ENCODE measurements at places on chromosomes 3 and 15.

DNA sequence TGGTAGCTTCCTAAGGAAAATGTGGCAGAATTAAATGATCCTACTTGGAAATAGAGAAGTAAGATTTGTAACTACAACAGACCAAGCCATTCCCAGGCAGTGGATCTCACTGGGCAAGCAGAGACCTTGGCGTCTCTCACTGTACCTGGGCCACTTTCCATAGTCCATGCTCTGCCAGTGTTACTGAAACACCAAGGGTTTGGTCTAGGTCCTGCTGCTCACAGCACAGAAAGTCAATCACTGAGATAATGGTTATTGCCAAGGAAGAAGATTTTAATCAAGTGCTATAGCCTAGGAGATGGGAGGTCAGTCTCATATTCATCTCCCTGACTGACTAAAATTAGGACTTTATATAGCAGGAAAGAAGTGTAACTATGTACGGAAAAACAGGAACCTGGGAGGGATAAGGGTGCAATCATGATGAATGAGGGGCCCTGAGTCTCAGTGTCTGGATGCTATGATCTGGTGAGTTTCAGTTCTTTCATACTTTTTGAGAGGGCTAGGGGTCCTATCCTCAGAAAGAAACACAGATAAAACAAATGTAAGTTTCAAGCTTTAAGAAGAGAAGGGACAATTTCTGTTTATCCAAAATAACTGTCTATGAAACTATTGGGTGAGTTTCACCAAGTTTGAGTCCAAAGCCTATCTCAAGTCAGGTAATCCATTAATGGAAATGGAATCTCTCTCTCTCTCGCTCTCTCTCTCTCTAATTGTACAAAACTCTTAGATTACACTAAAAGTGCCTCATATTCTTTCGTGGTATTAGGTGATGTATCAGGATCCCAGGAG lies 20.6 kb downstream of the GPR15 start:
- no peaks in the 10 kb centered on the region for H3K27me3 ChIP-seq
- peak overlapping the region; percentile 98 for H3K27ac ChIP-seq
- H3K4me3 ChIP-seq: no peak overlapping the region
- DNase-seq: no peak
- peaks cover 89% of the 10 kb centered on the region for H3K4me1 ChIP-seq
- H3K36me3 ChIP-seq: no peaks in the 10 kb centered on the region

- H3K4me1 ChIP-seq: no peaks in the 10 kb centered on the region
- H3K36me3 ChIP-seq: no peaks in the 10 kb centered on the region
- DNase-seq: no peak
- no peak overlapping the region for H3K4me3 ChIP-seq
These were observed 107.7 kb downstream of the MYO5A start for GRCh38 chr15:52421029-52421428.

- no peaks in the 10 kb centered on the region for H3K36me3 ChIP-seq
- H3K4me3 ChIP-seq: no peak overlapping the region
- no peak for DNase-seq
- no peak overlapping the region for H3K27ac ChIP-seq
- H3K4me1 ChIP-seq: no peaks in the 10 kb centered on the region
These were observed 12.3 kb downstream of the RLBP1 start for GRCh38 chr15:89209057-89209456.

DNA sequence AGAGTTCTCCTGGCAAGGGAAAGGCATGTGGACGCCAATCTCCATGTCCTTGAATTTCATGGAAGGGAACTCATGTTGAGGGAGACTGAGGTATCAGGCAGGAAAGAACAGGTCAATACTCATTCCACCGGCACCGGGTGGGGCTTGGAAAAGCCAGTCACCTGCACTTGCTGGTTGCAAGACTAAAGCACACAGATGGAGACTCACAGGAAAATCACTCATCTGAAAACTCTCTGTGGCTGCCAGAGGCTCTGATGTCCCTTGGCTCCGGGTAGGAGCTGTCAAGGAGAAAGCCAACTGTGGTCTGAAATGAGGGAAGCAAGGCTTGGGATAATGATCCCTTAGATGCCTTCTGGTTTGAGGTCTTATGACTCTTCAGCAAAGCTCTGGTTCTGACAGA lies 8.7 kb upstream of the CGNL1 start:
- peaks cover 3% of the 10 kb centered on the region for H3K4me1 ChIP-seq
- DNase-seq: no peak
- no peak overlapping the region for H3K4me3 ChIP-seq

DNA sequence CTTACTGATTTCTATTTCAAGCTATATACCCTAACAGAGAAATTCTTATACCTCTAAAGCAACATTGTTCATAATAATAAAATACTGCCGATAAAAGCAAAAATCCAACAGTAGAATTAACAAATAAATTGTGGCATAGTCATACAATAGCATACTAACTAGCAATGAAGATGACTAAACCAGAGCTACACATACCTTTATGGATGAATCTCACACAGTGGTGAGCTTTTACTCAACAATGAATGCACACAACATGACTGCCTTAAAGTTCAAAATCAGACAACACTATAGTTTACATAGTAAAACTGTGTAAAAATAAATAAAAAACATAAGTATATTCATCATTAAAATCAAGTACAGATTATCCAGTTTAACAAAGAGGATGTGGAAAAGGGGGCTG lies 99.1 kb downstream of the NR1I2 start:
- H3K36me3 ChIP-seq: no peaks in the 10 kb centered on the region
- no peaks in the 10 kb centered on the region for H3K4me1 ChIP-seq
- DNase-seq: no peak
- no peak overlapping the region for H3K27ac ChIP-seq
- H3K27me3 ChIP-seq: no peaks in the 10 kb centered on the region

DNA sequence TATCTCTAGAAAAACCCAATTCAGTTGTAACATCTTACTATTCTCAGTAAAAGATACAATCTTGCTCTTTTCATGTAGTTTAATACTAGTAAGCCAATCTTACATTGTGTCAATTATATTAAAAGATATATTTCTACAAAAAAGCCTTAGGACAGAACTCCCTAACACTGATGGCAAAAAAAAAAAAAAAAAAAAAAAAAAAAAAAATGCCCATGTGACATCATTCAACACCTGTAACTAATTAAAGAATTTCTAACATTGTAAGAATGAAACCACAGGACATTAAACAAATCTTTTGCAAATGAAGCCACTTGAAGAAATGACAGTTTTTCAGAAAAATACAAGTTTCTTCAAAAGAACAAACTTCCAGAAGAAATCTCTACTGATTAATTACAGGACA lies 119.8 kb downstream of the SUCLG2 start:
- no peaks in the 10 kb centered on the region for H3K27me3 ChIP-seq
- H3K4me3 ChIP-seq: no peak overlapping the region
- no peak for DNase-seq
- H3K36me3 ChIP-seq: no peaks in the 10 kb centered on the region
- H3K27ac ChIP-seq: no peak overlapping the region

DNA sequence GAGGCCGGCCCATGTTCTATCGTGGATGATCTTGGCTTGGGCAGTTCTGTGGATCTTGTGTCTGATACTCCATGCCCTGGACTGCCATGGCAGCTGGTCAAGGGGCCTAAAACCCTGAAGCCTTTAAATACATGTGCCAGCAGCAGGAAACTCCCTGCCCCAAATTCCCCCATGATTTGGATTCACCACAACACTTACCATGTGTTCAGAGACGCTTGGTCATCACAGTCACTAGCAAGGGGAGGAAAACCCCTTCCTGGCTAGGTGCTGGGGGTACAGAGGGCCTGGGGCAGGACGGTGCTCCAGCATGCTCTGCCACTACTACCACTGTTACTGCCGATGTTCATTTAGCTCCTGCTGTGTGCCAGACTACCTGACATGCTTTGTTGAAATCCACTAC lies 94.4 kb downstream of the DNAJB8 start:
- no peak overlapping the region for H3K27ac ChIP-seq
- DNase-seq: no peak
- no peak overlapping the region for H3K4me3 ChIP-seq
- no peaks in the 10 kb centered on the region for H3K27me3 ChIP-seq
- H3K36me3 ChIP-seq: no peaks in the 10 kb centered on the region
- H3K4me1 ChIP-seq: peaks cover 3% of the 10 kb centered on the region

DNA sequence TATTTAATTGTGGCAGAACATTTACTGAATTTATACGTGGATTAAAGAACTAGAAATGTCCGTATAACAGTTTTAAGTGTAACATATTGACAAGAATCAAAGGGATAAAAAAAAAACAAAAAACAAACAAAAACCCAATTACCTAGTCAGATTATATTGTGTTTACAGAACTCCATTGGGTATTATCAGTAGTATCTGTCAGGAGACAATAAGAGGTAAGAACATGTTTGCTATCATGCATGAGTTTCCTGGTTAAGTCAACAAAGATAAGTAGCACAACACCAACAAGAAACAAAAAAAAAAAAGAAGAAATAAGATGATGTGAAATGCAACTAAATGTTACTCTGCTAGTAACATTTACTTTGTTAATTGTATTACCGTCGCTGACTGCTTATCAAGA lies 570.6 kb downstream of the ZBBX start:
- DNase-seq: no peak
- H3K4me1 ChIP-seq: no peaks in the 10 kb centered on the region
- no peaks in the 10 kb centered on the region for H3K36me3 ChIP-seq
- no peak overlapping the region for H3K27ac ChIP-seq
- no peak overlapping the region for H3K4me3 ChIP-seq

GRCh38 chr3:127040216-127040615 lies 57.3 kb downstream of the PLXNA1 start:
- no peaks in the 10 kb centered on the region for H3K36me3 ChIP-seq
- H3K27me3 ChIP-seq: no peaks in the 10 kb centered on the region
- no peak overlapping the region for H3K4me3 ChIP-seq
- H3K27ac ChIP-seq: no peak overlapping the region
- DNase-seq: no peak

GRCh38 chr3:55487381-55488241 lies 505 bp upstream of the WNT5A start:
- no peak overlapping the region for H3K27ac ChIP-seq
- H3K4me1 ChIP-seq: no peaks in the 10 kb centered on the region
- no peaks in the 10 kb centered on the region for H3K36me3 ChIP-seq
- H3K4me3 ChIP-seq: no peak overlapping the region
- DNase-seq: no peak

- H3K27ac ChIP-seq: peak overlapping the region; percentile 60
- H3K27me3 ChIP-seq: no peaks in the 10 kb centered on the region
- peaks cover 25% of the 10 kb centered on the region for H3K4me1 ChIP-seq
- H3K36me3 ChIP-seq: no peaks in the 10 kb centered on the region
- peak; percentile 83 for DNase-seq
These were observed 644.2 kb downstream of the GRM7 start for GRCh38 chr3:7504886-7505775.

DNA sequence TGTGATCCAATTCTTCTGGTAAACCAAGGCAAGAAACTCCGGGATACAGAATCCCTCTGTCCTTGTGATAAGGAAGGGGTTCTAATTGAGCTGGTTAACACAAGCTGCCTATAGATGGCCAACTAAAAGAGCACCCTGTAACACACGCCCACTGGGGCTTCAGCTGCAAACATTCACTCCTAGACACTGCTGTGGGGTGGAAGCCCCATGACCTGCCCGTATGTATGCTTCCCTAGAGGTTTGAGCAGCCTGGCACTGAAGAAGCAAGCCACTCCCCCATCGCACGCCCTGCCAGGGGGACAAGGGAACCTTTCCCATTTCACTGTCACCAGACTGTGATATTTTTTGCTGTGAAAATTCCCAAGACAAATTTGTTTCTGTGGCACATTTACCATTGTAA lies 516.9 kb upstream of the GOLIM4 start:
- H3K27ac ChIP-seq: no peak overlapping the region
- peaks cover 7% of the 10 kb centered on the region for H3K27me3 ChIP-seq
- no peaks in the 10 kb centered on the region for H3K36me3 ChIP-seq
- no peak for DNase-seq

DNA sequence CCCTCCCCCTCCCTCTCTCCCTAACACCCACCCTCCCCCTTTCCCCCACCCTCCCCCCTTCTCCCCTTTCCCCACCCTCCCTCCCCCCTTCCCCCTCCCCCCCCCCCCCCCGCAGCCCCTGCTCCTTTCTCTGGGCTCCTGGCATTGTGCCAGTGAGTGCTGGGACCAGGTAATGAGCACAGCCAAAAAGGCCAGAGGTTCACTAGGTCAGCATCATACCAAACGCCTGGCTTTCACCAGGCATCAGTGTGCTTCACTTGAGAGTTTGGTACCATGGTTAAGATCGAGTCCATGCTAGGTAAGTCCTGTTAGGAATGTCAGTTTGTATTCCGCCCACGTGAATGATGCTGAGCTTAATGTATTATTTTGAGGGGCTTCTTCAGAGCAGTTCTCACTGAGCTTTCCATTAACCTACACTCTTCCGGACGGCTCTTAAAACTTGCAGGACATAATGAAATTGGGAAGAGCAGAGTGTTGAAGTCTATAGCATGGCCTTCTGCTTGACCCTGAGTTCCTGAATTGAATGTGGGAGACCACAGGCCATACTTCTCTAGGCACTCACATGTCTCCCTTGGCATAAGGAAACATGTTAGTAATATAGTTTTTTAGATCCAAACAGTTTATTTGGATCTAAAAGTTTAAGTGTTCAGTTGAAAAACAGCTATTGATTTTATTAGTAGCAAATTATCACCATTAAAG lies 45.6 kb downstream of the SENP2 start:
- no peak overlapping the region for H3K27ac ChIP-seq
- H3K4me1 ChIP-seq: no peaks in the 10 kb centered on the region
- no peak overlapping the region for H3K4me3 ChIP-seq
- DNase-seq: peak; percentile 4

DNA sequence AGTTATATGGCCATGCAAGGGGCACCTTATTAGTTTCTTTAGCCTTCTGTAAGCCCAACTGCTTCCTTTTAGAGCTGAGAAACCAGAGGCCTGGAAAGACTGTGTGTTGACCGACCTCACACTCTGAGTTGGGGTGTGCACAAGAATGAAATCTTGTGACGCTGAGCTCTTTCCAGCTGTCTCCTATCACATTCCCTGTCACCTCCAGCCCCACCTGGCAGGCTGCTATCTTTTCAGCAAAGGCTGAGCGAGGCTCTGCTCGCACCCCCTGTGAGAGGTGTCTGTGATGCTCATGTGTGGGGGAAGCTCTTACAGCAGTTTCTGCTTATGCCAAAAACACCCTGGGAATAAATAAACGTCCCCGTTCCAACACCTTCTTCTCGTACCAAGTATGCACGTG lies 27.0 kb upstream of the LPP start:
- no peak overlapping the region for H3K4me3 ChIP-seq
- no peak for DNase-seq
- no peaks in the 10 kb centered on the region for H3K27me3 ChIP-seq
- no peak overlapping the region for H3K27ac ChIP-seq

DNA sequence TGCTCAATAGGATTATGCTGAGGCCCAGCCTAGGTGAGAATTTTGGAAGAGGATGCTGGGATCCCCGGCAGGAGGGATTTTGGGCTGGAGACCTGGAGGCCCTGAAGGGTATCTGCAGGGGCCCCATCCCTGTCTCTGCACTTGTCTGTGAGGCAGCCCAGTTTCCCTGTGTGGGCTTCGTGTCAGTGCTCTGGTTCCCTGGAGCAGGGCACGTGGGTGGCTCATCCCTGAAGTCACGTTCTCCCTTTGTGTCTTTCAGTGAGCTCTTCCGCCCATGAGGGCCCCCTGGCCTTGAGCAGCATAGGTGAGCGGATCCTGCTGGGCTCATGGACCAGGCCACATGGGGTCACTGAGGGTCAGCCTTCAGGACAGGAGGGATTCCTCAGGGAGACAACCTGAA lies 217.9 kb downstream of the SNRPN start:
- no peaks in the 10 kb centered on the region for H3K27me3 ChIP-seq
- no peak overlapping the region for H3K27ac ChIP-seq
- H3K4me3 ChIP-seq: no peak overlapping the region
- DNase-seq: no peak
- H3K36me3 ChIP-seq: no peaks in the 10 kb centered on the region
